Osteocyte (in vitro differentiated cells): ENCODE measurements at places on chromosomes 12 and 14. TPM values are rescaled to one million over a fixed set of nuclear protein-coding genes. Genes with fewer than 3 reads are reported as not detected.

Gene CLEC7A
- total RNA-seq: not detected in 2 replicates

GRCh38 chr14:97023871-97024270 is 226.7 kb downstream of the VRK1 start:
- DNase-seq: no peak

Gene KLRC4
- total RNA-seq: 3.1 and 3.3 TPM in 2 replicates

- no peak for DNase-seq
Measured at GRCh38 chr14:102690509-102691286, 86.6 kb upstream of the TRAF3 start.

DNA sequence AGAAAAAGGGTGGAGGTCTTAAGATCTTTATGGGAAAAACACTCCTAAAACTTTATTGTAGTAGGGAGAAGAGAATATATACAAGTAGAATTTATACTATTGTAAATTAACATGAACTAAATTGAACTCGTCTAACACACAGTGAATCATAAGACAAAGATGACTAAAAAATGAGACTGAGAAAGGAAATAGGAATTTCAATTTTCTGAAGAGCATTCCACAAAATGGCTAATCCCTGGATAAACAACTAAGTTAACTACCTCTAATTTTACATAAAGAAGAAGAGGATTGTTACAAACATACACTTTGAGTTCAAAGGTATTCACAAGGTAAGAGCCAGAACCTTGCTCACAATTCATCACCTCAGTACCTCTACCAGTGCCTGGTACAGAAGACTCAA is 2.0 kb downstream of the MAP4K5 start:
- DNase-seq: no peak

DNA sequence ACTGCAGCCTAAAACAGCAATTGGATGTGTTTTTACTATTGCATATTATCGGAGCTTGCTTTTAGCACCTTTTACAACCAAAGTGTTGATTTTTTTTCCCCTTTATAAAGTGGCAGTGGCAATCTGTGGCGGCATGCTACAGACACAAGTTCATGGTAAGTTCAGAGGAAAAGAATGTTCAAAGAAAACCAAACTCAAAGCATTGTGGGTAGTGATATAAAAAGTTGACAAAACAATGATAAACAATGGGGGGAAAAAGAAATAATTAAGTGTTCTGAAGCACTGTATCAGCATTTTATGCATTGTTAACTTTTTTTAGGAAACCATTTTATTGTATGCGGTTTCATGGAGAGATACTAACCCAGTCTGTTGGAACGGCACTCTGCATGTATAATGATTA is 492.0 kb upstream of the SOX5 start:
- DNase-seq: no peak

Gene NAA25
- 20.0 and 22.7 TPM in 2 replicates for total RNA-seq

GRCh38 chr12:8890313-8891085 is 23.8 kb upstream of the PHC1 start:
- DNase-seq: no peak

DNA sequence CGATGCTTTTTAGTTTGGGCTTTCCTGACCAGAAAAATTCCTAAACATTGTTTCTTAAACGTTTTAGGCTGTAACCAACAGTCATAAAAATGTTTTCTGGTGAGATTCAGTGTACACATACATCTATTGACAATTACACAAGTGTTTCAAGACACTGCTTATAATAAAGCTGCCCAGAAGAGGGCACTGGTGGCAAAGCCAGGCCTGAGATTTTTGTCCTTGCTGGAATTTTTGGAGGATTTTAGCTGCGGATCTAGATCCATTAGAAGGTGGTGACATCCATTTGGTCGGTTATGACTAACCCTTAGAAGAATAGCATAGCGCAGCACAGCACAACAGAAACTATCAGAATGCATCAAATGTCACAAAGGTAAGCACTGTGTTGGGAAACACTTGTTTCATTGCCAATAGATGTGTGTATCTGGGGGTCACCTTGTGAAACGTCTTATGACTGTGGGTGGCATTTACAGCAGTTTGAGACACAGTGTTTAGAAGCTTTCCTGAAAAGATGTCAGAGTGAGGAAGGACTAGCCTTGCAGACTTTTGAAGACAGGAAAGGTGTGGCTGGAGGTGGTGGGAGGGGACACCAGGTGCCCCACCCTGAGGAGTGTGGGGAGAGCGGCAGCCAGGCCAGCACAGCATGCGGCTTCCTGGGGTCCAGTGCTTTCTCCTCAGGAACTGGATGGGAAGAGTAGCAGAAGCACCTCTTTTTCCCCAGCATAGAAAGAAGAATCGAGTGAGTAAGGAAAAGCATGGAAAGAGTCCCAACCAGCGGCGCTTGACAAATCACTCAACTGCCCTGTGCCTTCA is 54.7 kb upstream of the FKBP4 start:
- no peak for DNase-seq

- no peak for DNase-seq
Measured at GRCh38 chr12:109711596-109712461, 1.8 kb upstream of the FAM222A start.

DNA sequence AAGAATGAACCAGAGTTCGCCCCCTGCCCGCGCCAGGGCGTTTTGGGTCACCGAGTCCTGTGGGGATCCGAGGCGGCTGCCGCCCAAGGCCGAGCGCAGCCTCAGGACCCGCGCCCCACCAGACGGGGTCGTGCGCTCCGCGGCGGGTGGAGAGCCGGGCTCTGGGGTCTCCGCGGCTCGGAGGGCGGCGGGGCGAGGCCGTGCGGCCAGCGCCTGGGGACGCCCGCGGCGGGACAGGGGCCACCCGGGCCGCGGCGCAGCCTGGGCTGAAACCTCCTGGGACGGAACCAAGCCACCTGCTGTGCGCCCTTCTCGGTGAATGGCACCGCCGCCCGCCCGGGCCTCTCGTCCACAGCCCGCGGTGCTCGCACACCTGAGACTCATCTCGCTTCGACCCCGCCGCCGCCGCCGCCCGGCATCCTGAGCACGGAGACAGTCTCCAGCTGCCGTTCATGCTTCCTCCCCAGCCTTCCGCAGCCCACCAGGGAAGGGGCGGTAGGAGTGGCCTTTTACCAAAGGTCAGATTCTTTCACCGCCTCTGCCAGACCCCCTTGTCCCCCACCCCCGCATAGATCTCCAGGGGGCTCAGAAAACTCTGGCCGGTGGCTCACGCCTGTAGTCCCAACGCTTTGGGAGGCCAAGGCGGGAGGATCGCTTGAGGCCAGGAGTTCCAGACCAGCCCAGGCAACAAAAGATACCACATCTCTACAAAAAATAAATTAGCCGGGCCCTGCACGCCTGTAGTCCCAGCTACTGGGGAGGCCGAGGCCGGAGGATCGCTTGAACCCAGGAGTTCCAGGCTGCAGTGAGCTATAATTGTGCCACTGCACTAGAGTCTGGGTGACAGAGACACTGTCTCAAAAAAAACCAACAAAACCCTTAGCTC is 901 bp downstream of the B3GNT4 start:
- DNase-seq: no peak
